CD4-positive, alpha-beta T cell (primary cell): ENCODE measurements at places on chromosomes 11 and 22.

DNA sequence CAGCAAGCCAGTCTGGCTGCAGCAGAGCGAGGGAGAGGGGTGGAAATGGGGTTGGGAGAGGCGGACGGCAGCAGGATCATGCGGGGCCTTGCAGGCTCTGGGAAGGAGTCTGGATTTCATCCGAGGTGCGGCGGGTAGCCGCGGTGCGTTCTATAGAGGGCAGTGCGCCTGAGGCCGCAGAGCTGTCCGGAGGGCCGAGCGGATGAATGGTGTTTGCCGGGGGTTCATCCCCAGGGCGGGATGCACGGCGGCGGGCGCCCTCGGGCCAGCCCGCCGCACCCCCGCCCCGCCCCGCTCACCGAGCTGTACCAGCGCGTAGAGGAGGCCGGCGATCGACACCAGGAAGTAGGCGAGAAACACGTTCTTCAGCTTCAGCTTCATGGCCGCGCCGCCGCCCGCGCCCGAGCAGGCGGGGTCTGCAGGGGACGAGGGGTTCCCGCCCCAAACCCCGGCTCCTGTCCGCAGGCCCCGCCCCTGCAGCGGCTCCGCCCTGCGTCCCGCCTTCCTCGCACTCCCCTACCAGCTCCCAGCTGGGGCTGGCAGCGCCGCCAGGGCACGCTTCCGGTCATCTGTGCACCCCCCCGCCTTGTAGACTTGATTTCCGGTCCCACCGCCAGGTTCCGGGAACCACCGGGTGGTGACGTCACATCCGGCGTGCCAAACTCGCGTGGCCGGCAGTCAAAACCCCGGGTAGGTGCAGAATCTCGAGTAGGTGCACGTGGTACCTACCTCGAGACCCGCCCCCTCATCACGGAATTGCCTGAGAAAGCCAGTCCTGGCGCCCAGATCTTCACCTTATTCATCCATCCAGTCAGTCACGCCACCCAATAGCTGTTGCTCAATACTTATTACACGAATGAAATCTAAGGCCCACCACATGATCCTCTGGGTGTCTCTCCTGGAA is at the start of gene B3GAT3:
Gene B3GAT3 (minus strand): TSS at position 420 of the 904 bp plus-strand sequence. CDS start 39 bp downstream, at position 381.
- peak; percentile 97 for DNase-seq

- DNase-seq, result no peak
These were observed 75.8 kb downstream of the CTTN start for GRCh38 chr11:70473873-70474690.

GRCh38 chr22:41198027-41198580 is 7.0 kb upstream of the L3MBTL2 start:
- DNase-seq, result peak; percentile 73

DNA sequence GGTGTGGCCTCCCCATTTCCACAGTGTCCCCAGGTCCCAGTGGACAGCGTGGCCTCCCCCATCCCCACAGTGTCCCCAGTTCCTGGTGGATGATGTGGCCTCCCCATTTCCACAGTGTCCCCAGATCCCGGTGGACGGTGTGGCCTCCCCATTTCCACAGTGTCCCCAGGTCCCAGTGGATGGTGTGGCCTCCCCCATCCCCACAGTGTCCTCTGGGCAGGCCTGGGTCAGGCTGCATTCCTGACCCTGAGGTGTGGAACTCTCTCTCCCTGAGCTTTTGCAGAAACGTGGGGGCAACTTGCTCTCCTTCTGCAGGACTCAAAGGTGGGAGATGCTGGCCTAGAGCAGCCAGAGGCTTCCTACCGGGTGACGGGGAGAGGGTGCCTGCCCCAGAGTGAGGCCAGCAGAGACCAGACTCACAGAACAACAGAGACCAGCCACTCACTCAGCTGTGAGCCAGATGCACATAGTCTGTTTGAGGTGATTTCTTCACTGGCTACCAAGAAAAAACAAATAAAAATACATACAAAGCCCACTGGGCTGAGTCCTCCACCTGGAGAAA is 85.8 kb upstream of the FGF3 start:
- DNase-seq, result no peak

DNA sequence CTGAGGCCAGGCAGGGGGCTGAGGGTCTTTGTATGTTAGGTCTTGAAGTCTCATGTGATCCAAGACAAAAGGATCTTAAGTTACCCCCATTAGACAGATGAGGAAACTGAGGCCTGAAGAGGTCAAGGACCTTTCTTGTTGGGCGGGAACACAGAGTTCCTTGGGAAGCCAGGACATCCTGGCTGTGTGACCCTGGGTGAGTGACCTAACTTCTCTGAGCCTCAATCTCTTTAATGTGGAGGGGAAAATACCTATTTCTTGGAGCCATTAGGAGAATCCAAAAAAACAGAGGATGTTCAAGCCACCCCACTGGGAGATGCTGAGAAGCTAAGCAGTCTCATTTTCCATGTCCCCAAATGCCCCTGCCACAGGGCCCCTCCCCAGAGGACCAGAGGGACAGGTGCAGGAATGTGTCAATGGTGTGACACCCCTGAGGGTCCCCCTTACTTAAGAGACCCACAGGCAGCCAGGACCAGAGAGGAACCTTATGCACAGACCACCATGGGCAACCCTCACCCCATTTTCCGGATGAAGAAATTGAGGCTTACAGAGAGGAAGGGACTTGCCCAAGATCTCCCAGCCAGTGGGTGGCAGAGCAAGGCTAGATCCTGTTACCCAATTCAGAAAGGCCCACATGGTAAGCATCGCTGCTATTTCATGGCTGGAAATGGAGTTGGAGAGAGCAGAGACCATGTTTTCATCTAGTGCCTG is 8.0 kb downstream of the RAC2 start:
- no peak for DNase-seq

DNA sequence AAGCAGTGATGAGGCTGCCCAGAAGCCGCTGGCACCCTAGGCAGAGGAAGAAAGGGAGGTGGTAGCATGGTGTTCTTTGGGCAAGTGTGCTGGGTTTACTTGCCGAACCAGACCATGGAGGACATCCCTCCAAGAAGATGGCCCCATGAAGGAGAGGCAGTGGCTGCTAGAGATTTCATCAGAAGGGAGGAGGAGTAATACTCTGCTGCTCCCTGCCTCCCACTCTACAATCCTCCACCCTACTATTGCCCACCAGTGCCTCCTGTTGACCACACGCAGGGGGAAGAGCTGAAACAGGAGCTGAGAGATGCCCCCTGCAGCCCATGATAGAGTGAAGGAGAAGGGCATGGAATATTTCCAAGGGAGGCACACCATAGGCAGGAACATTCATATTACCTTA is 51.0 kb upstream of the PRSS23 start:
- DNase-seq, result no peak

GRCh38 chr11:11243590-11244469 is 109.2 kb downstream of the CSNK2A3 start:
- DNase-seq, result peak; percentile 28

GRCh38 chr22:48226026-48227013 is 1463.9 kb downstream of the TBC1D22A start:
- DNase-seq, result no peak

DNA sequence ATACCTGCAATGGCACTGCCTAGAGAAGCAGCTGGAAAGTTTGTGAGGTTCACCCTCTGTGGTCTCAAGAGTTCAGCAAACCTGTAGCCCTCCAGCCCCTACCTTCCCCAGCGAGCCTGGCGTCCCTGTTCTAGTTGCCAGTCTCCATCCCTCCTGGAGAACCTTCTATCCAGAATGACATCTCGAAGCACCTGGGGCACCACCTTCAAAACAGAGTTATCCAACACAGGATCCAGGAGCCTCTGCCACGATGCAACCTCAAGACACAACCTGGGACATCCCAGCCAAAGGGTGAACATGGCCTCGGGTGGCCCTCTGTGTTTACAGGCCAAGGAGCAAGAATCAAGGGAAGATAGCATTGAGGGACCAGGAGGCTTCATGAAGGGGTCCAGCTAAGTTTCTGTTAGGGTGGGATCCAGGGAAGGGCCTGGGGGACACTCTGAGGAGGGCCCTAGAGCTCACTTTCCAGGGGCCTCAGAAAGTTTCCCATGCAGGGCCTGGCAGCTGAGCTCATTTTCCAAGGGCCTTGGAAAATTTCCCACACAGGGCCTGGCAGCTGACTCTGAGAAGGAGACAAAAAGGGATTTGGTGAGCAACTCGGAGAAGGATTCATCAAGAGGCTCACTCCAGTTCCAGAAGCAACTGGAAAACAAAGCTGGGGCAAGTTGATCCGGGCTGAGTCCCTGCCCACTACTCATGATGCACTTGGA is 36.9 kb upstream of the SYT13 start:
- DNase-seq, result no peak
